ENCODE measurements at places on chromosomes 5 and 9. TPM values are rescaled to one million over a fixed set of nuclear protein-coding genes. Genes with fewer than 3 reads are reported as not detected.

Gene LRRC19
- not detected for total RNA-seq

Gene IL33
- not detected for total RNA-seq

Gene INSL4
- not detected for total RNA-seq

Gene ITGA2
- total RNA-seq: 1.4 TPM

Gene ADAMTSL1
- total RNA-seq: not detected

Gene GRIA1
- not detected for total RNA-seq

Gene CLIC3
- 3.1 TPM for total RNA-seq

DNA sequence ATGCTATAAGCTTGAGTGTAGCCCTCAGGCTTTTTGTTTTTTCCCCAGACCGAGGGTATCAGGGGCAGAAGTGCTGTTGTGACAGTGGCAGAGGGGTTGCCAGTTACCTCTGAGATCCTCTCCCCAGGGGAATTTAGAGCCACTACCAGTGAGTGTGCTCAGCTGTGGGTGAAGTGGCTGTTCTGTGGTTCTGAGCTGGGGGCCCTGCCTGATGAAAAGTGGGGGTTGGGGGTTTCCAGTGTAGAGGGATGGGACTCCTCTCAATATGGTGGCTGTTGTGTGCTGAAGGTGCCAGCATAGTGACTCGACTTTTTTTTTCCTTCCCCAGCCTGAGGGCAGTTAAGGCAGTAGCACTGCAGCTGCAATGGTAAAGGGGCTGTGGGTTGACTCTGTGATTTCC lies 506.7 kb downstream of the TMEM232 start:
- no peak overlapping the region for H3K4me3 ChIP-seq
- DNase-seq: no peak
- no peak overlapping the region for H3K27ac ChIP-seq
- no peaks in the 10 kb centered on the region for H3K4me1 ChIP-seq
- H3K27me3 ChIP-seq: no peaks in the 10 kb centered on the region
- H3K36me3 ChIP-seq: no peaks in the 10 kb centered on the region

- H3K27me3 ChIP-seq: no peaks in the 10 kb centered on the region
- no peak overlapping the region for H3K4me3 ChIP-seq
- peaks cover 19% of the 10 kb centered on the region for H3K4me1 ChIP-seq
- H3K36me3 ChIP-seq: no peaks in the 10 kb centered on the region
- no peak overlapping the region for H3K27ac ChIP-seq
- DNase-seq: no peak
These were observed 20.6 kb downstream of the NOTCH1 start for GRCh38 chr9:136525207-136525606.

DNA sequence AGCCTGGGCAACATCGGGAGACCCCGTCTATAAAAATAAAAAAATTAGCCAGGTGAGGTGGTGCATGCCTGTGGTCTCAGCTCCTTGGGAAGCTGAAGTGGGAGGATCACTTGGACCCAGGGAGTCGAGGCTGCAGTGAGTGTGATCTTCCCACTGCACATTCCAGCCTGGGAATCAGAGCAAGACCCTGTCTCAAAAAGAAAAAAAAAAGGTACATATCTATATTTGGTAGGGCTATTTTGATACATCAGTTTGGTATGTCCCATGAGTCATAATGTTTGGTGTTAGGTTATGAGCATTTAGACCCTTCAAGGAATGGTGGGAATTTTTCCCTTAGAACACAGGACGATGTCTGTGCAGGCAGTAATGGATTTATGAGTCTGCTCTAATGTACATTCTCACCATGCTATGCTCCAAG lies 55.3 kb upstream of the POU4F3 start:
- no peak for DNase-seq
- no peak overlapping the region for H3K4me3 ChIP-seq
- no peak overlapping the region for H3K27ac ChIP-seq
- no peaks in the 10 kb centered on the region for H3K4me1 ChIP-seq
- no peaks in the 10 kb centered on the region for H3K27me3 ChIP-seq

DNA sequence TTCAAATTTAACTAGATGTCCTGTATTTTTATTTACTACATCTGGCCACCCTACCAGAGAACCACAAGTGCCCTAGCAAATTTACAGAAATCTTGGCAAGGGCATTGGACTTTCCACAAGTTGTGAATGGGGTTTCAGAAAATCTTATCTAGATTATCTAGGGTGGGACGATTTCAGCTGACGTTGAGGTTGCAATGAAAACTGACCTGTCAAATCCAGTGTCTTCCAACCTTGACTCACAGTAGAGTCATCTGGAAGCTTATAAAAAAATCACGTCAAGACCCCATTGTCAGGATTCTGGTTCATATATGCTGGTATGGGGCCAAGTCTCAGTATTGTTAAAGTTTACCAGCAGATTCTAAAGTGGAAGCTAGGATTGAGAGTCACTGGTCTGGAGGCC lies 109.6 kb upstream of the ACTBL2 start:
- no peak overlapping the region for H3K4me3 ChIP-seq
- no peaks in the 10 kb centered on the region for H3K4me1 ChIP-seq
- H3K27me3 ChIP-seq: no peaks in the 10 kb centered on the region

GRCh38 chr9:15423231-15423985 lies 732 bp downstream of the SNAPC3 start:
- H3K27me3 ChIP-seq: no peaks in the 10 kb centered on the region
- peak overlapping the region; percentile 98 for H3K4me3 ChIP-seq
- peak overlapping the region; percentile 62 for H3K27ac ChIP-seq
- DNase-seq: peak; percentile 24

GRCh38 chr5:178786859-178787499 lies 56.5 kb upstream of the ZNF354A start:
- no peaks in the 10 kb centered on the region for H3K36me3 ChIP-seq
- no peaks in the 10 kb centered on the region for H3K4me1 ChIP-seq
- H3K27me3 ChIP-seq: no peaks in the 10 kb centered on the region
- no peak overlapping the region for H3K27ac ChIP-seq
- H3K4me3 ChIP-seq: no peak overlapping the region

GRCh38 chr5:181190711-181191525 lies 14.1 kb downstream of the TRIM7 start:
- H3K36me3 ChIP-seq: no peaks in the 10 kb centered on the region
- H3K4me3 ChIP-seq: peak overlapping the region; percentile 97
- peak; percentile 69 for DNase-seq
- H3K27me3 ChIP-seq: no peaks in the 10 kb centered on the region

GRCh38 chr5:53041071-53041692 lies 52.0 kb downstream of the ITGA2 start:
- H3K27ac ChIP-seq: peak overlapping the region; percentile 33
- H3K4me1 ChIP-seq: peaks cover 24% of the 10 kb centered on the region
- H3K36me3 ChIP-seq: no peaks in the 10 kb centered on the region

DNA sequence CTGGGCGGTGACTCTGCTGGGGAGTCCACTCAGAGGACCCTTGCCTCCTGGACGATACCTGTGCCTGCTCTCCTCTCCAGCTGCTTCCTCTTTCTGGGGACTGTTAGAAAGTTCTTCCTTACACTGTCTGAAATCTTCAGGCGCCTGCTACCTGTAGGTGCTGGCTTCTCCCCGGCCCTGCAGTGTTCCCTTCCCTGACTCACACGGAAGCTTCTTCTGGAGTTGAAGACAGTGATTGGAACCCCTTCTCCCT lies 562 bp downstream of the GSN start:
- H3K27me3 ChIP-seq: no peaks in the 10 kb centered on the region
- no peak overlapping the region for H3K27ac ChIP-seq
- H3K4me1 ChIP-seq: peaks cover 12% of the 10 kb centered on the region
- DNase-seq: no peak
- H3K36me3 ChIP-seq: no peaks in the 10 kb centered on the region

DNA sequence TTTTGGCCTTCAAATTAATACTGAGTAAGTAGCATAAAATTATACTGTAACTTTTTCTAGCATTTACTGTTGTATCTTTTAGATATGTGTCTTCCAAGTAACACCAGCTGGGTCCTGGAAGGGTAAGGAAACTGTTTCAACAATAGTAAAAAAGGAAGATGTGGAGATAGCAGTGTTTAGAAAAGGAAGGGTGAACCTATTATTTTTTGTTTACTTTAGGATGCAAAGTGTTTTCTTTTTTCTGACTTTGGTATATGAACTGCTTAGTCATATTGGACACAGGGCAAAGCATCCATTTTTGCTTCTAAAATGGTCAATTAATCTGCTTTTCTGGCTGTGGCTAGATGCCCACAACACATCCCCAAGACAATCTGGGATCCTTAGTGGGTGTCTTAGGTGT lies 5.3 kb downstream of the PKD2L2 start:
- no peaks in the 10 kb centered on the region for H3K36me3 ChIP-seq
- no peak for DNase-seq
- peaks cover 2% of the 10 kb centered on the region for H3K4me1 ChIP-seq
- H3K27ac ChIP-seq: no peak overlapping the region

GRCh38 chr5:100890461-100891008 lies 12.5 kb downstream of the ST8SIA4 start:
- H3K27me3 ChIP-seq: no peaks in the 10 kb centered on the region
- H3K36me3 ChIP-seq: no peaks in the 10 kb centered on the region
- no peak for DNase-seq
- H3K4me1 ChIP-seq: peaks cover 74% of the 10 kb centered on the region
- no peak overlapping the region for H3K4me3 ChIP-seq

DNA sequence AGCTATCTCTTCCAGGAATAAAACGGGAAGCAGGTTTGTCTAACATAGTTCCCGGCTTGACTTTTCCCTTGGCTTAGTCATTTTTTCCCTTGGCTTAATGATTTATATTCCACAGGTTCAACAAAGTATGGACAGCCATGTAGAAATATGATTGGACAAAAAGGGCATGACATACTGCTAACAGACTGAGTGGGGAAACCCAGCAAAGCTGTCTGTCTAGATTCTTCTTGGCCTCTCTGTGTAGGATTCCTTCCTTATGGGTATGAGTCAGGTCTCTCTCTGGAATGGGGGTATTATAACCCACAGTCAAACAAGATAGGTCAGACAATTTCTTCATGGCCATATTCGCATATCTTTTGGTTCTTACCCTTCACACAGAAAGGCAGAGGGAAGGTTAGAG lies 5.7 kb upstream of the MTAP start:
- peaks cover 6% of the 10 kb centered on the region for H3K27me3 ChIP-seq
- no peak for DNase-seq
- no peak overlapping the region for H3K4me3 ChIP-seq
- H3K27ac ChIP-seq: no peak overlapping the region
- H3K36me3 ChIP-seq: no peaks in the 10 kb centered on the region

GRCh38 chr5:135308245-135308644 lies 90.8 kb downstream of the MACROH2A1 start:
- H3K4me1 ChIP-seq: no peaks in the 10 kb centered on the region
- H3K36me3 ChIP-seq: no peaks in the 10 kb centered on the region
- no peaks in the 10 kb centered on the region for H3K27me3 ChIP-seq

- no peak overlapping the region for H3K4me3 ChIP-seq
- H3K4me1 ChIP-seq: no peaks in the 10 kb centered on the region
- no peaks in the 10 kb centered on the region for H3K27me3 ChIP-seq
- DNase-seq: no peak
- no peaks in the 10 kb centered on the region for H3K36me3 ChIP-seq
These were observed 111.8 kb upstream of the APC start for GRCh38 chr5:112625689-112626438.
